RCC 7860 (cell line): ENCODE measurements at places on chromosomes 1 and 21.

GRCh38 chr1:160436966-160437365 is 36.6 kb downstream of the VANGL2 start:
- DNase-seq: no peak

- DNase-seq: peak; percentile 23
Measured at GRCh38 chr1:22131875-22132486, 10.9 kb downstream of the WNT4 start.

DNA sequence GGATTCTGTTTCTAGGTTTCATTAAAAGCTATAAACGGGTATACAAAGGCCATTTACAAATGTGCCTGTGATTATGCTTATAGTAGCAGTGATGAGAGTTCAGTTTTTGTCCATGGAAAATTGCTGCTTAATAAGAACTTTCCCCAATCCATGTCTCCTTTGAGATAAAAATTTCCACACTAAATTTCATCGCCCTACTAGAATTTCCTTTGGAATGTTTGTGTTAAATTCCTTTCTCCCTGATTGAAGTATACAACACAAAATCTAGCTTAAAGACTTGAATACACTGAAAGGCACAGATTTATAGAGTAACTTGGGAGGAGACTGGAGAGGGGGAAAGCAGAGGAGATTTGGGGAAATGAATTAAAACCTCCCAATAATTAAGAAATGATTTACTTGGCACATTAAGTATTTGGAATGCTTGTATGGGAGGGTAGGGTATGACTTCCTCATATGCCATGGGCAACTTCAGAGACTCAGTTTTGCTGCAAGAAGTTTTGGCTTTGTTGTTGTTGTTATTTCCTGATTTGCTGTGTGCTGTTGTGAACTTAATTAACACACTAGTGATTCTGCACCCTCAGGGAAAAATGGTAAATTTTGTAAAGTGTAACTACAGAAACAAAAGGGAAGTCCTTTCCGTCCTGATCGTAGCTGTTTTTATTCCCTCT is 157.6 kb upstream of the LMO4 start:
- no peak for DNase-seq

DNA sequence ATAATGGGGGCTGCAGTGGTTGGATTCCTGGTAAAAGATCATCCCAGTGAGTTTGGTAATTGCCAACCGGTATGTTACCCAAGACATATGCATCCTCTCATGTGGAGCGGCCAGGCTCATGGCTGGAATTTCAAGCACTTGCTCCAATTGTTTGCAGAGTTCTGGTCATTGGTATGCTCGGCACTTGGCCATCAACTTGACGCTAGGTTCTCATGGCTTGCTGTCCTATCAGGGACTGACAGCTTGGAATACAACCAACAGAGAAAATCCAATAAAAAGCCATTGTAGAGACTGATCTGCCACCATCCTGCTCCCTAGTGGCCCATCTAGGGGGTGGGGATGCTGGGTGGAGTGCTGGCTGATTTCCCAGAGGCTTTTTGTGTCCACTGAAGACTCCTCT is 120.9 kb downstream of the EDEM3 start:
- DNase-seq: no peak

DNA sequence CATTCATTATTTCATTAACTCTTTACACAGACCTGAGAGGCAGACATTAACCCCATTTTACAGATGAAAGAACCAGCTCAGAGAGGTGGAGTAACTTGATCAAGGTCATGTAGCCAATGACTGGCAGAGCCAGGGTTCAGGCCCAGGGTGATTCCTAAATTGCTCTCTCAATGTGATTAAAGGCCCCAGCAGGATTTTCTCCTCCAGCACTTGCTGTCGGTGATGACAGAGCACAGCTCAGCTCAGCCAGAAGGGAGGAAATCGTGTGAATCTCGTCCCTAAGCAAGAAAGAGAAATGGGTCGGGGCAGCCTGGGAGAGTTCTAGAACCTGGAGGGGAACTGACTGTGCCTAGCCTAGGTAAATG is 19.5 kb upstream of the RNF19B start:
- DNase-seq: no peak

- DNase-seq: peak; percentile 81
Measured at GRCh38 chr1:28144203-28145135, 32.0 kb downstream of the PTAFR start.

- DNase-seq: no peak
Measured at GRCh38 chr1:8378178-8378577, 60.3 kb downstream of the SLC45A1 start.

- no peak for DNase-seq
Measured at GRCh38 chr1:66265268-66265667, 268.7 kb upstream of the SGIP1 start.

GRCh38 chr21:20997311-20997635 is 936 bp upstream of the NCAM2 start:
- DNase-seq: no peak

GRCh38 chr1:3904006-3904842 is 4.2 kb upstream of the C1orf174 start:
- no peak for DNase-seq

GRCh38 chr1:113874012-113874879 is 2.7 kb upstream of the PTPN22 start:
- DNase-seq: peak; percentile 66

- no peak for DNase-seq
Measured at GRCh38 chr1:187680823-187681222, 852.1 kb downstream of the PLA2G4A start.

GRCh38 chr1:174966008-174966572 is 33.7 kb upstream of the CACYBP start:
- DNase-seq: no peak

GRCh38 chr1:78715181-78715661 is 65.6 kb downstream of the IFI44 start:
- DNase-seq: no peak

GRCh38 chr1:97986041-97987005 is 65.5 kb upstream of the DPYD start:
- no peak for DNase-seq

DNA sequence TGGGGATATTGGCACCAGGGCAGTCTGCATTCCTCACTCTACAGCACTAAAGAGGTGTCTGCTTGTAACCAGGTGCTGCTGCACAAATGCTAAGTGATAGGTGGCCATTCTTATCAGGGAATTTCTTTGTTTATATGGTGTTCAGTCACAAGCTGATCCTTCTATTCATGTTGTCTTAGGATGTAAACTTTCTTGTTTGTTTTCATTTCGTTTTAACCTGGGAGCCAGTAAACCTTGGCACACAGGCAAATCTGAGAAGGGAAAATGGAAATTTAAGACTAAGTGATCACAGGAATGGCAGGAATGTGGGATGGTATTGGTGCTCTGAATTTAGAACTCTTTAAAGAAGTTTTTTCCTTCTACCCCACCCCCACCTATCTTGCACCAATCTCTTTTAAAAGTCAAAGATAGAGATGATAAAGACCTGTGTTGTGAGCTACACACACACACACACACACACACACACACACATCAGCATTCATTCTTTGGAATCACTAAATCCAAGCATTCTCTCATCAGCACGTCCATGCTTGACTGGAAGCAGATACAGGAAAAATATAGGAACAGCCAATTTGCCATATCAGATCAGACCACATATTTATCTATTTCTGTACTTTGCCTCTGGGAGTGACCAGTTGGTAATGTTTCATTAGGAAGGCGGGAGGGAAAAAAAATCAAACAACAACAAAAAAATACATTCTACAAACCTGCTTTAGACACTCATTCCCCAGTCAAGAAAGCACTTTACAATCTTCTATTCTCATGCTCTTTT is 451.4 kb upstream of the ADGRL2 start:
- DNase-seq: no peak

DNA sequence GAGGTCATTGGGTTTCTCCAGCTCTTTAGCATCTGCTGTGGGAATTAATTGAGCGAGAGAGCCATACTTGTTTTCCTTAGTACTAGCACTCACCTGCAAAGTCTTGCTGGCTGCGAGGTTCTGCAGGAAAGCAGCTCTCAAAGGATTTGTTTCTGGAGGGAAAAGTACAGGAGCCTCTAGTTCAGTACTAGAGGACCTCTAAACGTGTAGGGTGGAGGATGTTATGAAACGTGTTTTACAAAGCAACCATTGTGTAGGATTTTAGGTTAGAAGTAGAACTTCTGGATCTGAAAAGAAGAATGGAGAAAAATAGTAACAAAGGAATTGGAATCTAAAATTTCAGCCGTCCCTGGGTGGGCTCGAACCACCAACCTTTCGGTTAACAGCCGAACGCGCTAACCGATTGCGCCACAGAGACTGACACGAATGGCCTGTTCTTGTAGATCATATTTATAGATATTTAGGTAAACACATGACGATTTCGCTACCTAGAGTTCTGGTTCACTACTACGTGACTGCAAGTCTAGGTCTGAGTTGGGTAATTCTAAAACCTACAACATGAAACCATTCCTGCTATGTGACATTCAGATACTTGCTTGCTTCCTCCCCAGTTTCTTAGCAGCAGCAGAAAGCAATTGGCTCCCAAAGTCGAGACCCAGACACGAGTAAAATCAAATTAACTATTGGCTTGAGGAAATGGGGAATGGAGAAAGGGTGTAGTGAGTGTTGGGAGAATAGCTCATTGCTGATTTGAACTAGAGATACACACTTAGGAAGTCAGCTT is 60.2 kb upstream of the CFAP126 start:
- DNase-seq: peak; percentile 53

DNA sequence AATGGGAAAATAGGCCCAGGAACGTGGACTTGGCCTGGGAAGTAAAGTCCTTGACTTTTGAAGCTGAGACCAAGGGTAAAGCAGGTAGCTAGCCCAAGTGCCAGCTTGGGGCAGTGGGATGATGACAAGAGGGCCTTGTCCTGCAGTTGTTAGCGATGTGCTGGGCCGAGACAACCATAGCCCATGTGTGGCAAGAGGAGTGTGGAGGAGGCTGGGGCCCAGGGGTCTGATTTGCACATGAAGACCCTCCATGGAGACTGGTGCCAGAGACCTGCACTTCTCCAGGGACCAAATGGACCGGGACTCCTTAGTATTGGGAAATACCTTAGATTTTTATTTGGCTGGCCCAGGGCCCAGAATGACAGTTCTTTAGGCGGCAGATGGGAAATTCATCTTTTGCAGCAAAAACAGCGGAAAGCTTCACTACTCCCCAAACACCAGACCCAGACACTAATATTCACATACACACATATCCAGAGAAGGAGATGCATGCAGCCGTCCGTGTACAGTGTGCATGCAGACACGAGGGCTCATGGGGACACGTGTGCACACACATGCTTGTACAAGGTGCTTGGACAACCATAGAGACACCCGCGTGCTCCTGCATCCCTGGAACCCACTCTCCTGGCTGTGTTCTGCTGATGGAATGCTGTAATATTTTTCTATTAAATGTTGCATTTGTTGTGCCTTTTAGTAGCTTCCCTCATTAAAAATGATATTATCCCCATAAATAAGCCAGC is 78.1 kb upstream of the CSF3R start:
- no peak for DNase-seq

DNA sequence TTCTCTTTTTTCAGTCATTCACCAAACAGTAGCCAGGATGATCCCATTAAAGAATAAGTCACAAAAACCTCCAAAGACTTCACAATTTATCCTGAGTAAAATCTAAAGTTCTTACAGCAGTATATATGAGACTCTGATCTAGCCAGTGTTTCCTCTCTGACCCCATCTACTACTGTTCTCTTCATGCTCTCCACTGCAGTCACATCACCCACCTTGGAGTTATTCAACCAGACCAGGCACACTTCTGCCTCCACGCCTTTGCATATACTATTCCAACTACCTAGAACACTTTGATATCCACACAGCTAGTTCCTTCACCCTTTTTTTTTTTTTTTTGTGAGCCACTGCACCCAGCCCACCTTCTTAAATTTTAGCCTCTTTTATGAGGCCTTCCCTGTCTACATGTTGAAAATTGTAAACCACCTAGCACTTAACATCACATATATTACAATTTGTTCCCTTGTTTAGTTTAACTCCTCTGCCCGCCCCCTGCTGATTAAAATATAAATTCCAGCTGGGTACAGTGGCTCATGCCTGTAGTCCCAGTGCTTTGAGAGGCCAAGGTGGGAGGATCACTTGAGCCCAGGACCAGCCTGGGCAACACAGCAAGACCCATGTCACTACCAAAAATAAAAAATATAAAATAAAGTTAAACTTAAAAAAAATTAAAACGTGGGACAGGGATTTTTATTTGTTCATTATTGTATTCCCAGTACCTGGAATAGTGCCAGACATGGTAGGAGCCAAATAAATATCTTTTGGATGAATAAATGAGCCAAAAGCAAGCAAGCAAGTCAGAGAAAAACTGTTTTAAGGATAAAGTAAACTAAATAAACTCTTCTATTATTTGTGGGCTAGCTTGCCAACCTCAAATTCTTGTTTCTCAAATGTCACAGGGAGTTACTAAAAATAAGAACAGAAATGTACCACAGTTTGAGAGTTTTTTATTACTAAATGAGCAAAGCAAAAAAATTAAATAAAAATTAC is 35.2 kb upstream of the MUTYH start:
- no peak for DNase-seq

- DNase-seq: no peak
Measured at GRCh38 chr21:28928578-28929420, 63.9 kb downstream of the LTN1 start.

DNA sequence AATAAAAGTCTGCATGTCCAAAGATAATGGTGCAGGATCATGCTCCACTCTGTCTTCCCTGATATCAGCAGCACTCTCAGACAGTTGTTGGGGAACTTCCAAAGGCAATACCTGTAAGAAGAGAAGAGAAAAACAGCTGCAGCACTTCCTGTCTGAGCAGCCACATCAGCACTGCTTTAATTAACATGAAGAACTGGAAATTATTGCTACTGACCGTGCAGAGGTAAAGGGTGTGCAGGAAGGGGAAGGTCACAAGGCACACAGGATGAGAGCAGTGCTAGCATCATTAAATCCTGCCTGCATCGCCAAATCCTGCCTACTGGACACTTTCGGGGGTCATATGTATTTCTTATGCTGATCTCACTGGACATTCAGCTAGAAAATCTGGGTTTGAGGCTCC is 379.0 kb downstream of the LMX1A start:
- DNase-seq: no peak

DNA sequence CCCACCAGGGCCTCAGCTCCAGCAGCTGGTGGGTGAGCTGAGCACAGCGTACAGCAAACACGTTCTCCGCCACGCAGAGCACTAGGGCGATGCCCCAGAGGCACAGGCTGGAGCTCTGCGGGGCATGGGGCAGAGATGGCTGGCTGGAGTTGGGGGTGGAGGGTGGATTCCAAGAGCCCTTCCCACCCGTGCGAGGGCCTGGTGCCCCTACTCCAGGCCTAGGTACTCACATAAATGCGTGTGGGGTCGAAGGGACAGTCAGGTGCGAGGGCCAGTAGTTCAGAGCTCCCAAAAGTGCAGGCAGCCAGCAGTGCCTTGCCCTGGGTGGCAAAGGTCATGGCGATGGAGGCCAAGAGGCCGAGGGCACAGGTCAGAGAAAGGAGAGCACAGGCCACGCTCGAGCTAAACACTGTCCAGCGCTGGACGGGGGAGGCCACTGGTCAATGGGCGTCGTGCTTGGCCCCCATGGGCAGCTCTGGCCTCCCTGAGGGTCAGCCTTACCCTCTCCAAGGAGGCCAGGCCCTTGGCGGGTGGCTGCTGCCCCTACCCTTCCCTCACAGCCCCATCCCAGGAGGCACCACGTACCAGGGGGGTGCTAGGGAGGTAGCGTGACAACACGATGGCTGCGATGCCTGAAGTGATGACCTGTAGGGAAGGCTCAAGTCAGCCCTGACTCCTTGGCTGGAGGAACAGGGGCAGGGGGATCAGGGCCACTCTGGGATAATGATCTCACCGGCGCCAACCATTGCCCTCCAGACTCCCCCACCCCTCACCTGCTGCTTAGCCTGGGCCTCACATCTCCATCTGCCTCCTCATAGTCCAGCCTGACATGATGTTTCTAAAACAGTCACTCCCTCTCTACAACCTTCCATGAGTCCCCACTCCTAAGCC is 5.6 kb downstream of the TMEM54 start:
- DNase-seq: no peak
